Right kidney (tissue), 9 donors: ENCODE measurements at places on chromosomes 2 and 18.

GRCh38 chr2:236088368-236089057, 79.7 kb downstream of the GBX2 start:
- DNase-seq, result no peak

DNA sequence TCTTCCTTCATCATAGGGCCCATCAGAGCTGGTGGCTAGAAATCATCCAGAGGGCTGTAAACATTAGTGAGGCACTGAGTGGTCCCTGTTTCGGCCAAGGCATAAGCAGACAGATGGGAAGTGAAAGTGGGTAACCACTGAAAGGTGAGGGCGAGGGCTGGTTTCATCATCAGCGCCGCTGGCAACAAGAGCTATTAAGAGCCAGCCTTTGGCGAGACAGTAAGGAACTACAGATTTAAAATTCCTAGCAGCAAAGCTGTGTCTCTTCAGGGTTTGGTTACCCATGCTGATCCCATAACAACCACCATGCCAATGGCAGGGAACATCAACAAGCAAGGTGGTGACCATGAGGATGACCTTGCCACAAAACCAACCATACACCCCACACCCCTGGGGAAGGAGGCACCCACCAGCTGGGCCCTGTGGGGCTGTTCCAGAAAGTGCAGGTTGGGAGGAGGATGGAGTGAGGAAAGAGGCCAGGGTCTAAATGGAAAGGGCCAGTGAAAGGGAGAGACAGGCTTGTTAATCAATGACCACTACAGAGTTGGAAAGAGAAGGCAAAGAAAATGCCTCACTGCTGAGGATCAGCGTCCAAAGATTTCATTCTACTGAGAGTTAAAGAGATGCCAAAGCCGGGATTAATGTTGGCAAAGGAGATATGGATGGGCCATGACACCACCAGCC, 9.0 kb upstream of the SLC20A1 start:
- DNase-seq, result no peak

- DNase-seq, result no peak
Observed at GRCh38 chr2:199680482-199680881, 170.5 kb downstream of the FTCDNL1 start.

DNA sequence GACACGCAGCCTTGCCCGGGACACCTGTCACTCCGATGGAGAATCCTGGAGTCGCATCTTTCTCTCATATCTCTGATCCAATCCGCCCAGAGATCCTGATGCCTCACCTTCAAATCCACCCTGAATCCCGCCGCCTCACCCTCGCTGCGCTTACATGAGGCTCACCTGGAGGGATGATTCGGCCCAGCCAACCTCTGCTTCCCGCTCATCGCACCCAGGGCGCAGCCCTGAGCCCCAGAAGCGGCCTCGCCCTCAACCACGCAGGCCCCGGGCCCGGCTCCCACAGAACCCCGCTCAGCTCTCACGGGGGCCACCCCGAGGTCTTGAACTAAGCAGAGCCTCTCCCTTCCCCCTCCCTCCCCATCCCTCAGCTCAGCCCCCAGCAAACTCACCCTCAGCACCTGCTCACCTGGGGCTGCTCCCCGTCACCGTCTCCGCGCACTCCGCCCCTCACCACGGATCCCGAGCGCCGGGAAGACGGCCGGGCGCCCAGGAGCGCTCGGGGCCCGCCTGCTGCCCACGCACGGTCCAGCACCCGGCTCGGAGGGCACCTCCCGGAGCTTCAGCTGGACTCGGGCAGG, 160.0 kb downstream of the NDUFA10 start:
- no peak for DNase-seq

DNA sequence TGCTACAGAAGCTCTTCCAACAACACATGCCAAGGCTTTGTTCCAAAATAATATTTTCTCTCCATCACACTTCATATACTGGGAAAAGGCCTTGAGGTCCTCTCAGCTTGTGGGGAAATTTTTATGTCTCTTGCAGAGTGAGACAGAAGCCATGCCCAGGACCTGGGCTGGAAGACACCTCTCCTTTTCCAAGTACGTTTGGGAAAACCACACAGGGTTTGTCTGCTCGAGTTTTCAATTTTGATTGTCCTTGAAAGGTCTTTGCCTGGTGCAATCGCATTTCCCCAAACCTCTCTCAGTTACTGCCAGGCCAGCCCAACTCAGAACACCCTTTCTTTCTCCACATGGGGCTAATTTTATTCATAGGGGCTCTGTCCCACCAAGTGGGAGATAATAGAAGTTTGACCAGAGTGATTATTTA, 272.2 kb downstream of the OSR1 start:
- DNase-seq, result no peak
